Femur (tissue), 1 donor: ENCODE measurements at places on chromosomes 6 and 20.
A peak's percentile ranks its signal among the peaks of the same experiment; 100 is the strongest.

GRCh38 chr6:107736713-107737396 is 87.3 kb downstream of the SCML4 start:
- DNase-seq = no peak

GRCh38 chr20:10987651-10988383 is 314.0 kb upstream of the JAG1 start:
- DNase-seq = no peak

- no peak for DNase-seq
Measured at GRCh38 chr6:167481307-167481926, 156.5 kb downstream of the TTLL2 start.

GRCh38 chr6:169024047-169024660 is 229.5 kb downstream of the THBS2 start:
- no peak for DNase-seq

DNA sequence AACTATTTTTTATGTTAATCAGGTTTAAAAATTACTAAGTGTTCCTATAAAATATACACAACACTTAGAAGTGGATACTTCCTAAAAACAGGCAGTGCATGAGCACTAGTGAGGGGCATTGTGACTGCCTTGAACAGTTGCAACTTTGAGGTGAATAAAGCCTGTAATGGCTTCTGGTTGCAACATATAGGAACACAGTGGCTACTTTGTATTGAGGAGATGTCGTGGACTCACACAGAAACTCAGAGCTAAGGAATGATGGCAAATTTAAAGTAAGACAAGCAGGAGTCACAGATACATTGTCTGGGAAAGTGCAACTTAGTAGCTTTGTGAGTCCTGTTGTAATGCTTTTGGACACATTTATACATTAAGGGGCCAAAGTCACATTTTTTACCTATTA is 861 bp upstream of the HLA-A start:
- DNase-seq = no peak

- DNase-seq = peak; percentile 65
Measured at GRCh38 chr6:35213824-35214756, at the start of gene SCUBE3. TSS of gene SCUBE3 (plus strand) at chr6:35213956. CDS start at chr6:35214419, 463 bp downstream.

DNA sequence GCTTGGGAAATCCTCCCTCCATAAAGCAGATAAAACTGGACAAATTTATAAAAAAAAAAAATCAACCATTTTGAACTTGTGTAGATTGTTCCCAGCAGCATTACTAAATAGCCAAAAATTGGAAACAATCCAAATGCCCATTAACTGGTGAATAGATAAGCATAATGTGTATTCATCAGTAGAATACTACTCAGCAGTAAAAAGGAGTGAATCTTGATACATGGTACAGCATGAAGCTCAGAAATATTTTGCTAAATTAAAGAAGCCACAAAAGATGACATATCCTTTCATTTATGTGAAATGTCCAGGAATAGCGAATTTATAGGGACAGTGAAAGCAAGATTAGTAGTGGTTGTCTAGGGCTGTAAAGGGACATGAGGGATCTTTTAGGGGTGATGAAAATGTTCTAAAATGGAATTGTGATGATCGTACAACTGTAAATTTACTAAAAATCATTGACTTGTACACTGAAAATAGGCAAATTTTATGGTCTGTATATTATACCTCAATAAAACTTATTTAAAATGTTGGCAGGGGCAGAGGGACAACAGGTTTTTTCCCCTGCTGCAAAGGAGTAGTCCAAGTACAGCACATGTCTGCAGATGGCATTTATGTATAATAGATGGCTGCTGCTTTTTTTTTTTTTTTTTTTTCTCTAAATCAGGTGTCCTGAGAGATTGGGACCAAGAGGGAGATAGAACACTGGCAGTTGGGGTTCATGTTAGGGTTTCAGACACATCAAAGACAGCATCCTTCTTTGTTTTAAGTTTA is 59.5 kb downstream of the CBFA2T2 start:
- no peak for DNase-seq

DNA sequence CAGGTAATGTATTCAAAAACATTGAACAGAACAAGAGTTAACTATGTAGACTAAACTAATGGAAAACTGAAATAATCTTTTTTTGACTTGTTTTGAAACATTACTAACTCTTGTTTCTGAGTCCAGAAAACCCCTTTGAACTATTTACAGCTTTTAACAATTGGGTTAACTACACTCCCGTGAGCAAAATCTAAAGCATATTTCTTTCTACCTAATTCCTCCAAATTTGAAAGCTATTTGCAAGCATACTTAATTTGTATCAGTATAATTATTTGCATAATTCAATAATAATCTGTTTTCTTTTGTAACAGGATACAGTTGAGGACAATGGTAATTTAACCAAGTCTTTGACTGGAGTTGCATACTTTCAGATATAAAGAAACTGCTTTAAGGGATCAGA is 62.6 kb upstream of the AGPAT4 start:
- no peak for DNase-seq

DNA sequence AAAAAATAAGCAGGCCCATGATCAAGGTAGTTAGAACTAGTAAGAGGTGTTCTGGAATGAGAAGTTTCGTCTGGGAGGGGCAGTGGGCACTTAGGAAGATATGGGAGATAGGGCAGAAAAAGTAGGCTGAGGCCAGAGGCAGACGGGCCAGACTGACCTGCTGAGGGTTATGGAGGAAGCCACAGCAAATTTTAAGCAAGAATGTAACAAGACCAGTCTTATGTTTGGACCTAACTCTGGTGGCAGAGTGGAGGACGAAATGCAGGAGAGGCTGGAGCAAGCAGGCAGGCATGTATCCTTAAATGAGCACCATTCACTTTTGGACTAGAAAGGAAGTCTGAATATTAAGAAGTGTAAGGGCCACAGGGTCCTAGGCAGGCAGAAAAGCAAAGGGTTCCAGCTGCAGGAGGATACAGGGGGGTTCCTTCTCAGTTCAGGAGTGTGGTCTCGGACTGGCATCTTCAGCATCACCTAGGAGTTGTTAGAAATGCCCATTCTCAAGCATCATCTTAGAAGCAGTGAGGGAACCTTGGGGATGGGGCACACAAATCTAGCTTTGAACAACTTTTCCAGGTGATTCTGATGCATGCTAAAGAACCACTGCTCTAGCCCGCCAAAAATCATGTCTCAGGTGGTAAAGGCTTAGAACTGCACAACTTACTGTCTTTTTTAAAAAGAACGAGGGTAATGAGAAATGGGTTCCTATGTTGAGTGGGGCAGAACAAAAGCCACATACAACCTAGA is 1.7 kb upstream of the DSTN start:
- no peak for DNase-seq

- no peak for DNase-seq
Measured at GRCh38 chr20:9616455-9616805, 102.0 kb downstream of the LAMP5 start.

DNA sequence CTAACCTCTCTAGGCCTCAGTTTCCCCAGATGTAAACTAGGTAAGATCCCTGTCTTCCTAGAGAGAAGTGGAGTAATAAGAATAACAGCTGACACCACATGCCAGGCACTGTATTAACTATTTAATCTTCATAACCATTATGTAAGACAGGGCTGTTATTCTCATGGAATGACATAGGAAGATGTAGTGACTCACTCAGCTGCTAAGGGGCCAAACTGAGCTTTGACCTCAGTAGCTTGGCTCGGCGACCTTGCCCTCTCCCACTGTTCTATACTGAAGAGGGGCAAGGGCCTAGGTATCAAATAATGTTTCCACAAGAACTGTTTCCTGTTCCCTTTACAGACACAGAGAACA is 2.9 kb upstream of the MDGA1 start:
- DNase-seq = no peak

DNA sequence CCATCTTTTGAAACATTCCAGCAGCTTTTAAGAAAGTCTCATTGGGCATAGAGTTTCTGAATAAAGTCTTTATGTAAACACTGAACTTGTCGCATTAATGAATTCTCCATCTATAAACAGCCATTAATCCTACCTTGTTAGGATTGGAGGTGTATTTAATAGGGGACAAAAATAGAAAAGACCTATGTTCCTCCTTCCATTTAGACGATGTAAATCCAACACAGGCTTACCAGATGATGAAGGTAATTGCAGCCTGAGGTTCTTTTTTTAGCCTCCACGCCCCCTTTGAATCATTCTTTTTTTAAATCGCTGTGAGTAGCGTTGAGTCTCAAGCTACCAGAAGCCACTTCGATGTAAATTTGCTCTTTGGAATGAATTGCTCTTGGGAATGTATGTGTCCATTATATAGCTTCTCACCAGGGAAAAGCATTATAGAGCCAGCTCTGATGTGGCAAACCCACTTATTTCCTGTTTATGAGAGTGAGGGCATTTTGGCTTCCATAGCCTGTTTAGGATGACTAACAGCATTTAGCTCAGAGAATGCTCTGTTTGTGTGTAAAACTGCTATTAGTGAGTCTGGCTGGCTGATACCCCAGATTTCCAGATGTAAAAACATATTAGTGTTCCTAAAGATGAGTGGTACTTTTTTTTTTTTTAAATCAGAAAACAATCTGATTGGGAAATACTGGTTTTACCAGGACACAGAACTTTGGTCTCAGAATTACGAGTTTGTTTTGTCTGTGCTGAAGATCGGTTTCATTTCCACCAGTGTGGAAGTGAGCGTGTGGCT is 74.9 kb upstream of the CLDN20 start:
- DNase-seq = peak; percentile 53

GRCh38 chr20:60011512-60012507 is 53.6 kb downstream of the CDH26 start:
- peak; percentile 77 for DNase-seq

DNA sequence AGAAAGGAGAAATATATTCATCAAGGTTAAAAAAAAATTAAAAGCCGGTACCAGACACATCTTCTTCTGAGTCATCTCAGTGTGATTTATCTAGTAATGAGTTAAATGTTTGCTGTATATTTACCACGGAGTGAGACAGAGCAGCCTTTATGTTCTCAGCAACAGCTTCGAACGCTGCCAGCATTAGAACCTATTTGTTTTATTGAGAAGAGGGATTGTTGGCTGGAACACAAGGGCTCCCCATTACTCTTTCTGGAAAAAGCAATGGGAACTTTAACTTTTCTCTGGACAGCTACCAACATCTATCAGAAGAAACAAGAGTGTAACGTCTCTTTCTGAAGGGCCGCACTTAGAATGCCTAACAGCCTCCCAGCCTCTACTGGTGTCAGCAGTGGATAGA is 105.3 kb upstream of the TAB2 start:
- DNase-seq = no peak

DNA sequence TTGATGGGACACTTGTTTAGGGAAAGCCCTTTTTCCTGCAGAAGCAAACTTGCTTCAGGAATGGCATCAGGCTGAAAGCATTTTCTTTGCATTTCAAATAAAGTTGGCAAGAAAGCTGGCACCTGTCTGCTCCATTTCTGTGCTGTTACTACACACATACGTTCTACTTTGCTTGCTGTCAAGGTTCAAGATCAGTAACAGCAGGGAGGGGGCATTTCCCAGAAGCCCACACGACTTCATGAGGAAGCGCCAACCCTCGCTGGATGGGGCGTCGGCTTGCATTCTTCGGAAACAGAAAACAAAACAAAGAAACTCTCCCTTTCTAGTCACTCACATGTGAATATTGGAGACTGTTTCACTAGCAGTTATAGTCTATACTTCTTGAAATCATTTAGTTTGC is 46.4 kb downstream of the AKAP12 start:
- no peak for DNase-seq

GRCh38 chr20:7313047-7313446 is 545.6 kb downstream of the BMP2 start:
- DNase-seq = no peak

GRCh38 chr6:14269436-14269835 is 151.9 kb downstream of the CD83 start:
- no peak for DNase-seq

- no peak for DNase-seq
Measured at GRCh38 chr6:90401933-90402830, 105.5 kb upstream of the BACH2 start.

DNA sequence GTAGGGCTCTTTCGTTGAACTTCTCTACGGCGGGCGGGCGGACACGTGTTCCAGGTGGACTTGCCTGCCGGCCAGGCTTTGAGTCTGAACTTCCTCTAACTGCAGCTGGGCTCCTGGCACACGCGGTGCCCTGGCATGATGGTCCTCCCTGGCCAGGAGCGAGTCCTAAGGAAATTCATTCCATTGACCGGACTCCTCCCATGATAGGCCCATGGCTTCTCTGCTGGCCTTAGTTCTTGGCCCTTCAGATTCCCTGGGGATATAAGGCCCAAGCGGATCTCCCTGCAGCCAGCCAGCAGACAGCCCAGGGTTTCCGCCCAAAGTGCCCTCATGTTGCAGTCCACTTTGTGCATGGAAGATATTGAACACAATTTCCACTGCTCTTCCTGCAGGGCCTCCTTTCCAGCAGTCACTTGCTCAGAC is 39.4 kb downstream of the TBC1D7 start:
- no peak for DNase-seq

- peak; percentile 90 for DNase-seq
Measured at GRCh38 chr20:59515013-59515905, 89.1 kb upstream of the PHACTR3 start.

DNA sequence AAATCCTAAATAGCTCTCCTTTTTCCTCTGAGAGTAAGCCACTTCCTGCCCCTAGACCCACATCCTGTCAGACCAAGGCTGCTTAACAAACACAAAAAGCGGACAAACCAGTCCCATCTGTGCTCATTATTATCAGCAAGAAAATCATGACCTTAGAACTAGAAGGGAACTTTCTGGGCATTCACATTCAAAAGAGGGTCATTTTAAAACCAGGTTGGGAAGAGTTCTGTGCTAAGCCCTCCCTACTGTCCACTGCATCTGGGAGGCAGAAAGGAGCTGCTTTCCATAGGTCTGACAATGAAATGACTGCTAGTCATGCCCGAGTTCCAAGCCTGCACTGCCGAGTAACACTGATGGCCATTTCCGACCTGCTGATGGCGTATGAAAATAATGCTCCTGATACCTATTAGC is 15.4 kb downstream of the EZR start:
- peak; percentile 24 for DNase-seq

DNA sequence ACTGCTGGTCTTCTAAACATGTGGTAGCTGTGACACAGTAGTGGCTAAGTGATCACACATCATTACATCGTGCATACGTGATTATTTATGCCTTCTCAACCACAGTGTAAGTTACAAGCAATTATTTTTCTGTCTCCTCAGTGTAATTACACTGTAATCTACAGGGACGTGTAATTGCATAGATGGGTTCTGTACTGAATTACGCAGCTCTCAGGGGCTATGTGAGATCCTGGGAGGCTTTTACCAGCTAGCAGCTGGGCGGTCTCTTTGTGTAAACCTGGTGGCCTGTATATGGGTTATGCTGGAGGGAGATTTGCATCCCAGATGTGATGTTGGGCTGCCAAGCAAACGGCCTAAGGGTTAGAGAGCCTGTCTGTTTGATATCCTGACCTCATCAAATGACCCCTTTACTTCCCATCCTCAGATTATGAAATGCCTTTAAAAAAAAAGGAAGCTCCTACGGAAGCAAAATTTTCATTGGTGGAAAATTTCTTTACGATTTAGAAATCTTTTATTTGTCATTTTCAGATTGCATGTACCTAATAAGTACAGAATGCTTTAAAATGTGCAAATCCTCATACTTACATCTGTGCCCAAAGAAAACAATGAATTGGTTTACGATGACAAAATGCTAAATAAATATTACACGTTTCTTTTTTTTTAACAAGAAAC is 402.8 kb upstream of the JAG1 start:
- DNase-seq = peak; percentile 19

GRCh38 chr6:49463612-49463967 is 420 bp downstream of the CENPQ start:
- no peak for DNase-seq
